ENCODE measurements at places on chromosomes 2 and 18.

- no peak for DNase-seq
These were observed 321.4 kb upstream of the MMADHC start for GRCh38 chr2:149908726-149909683.

- peak; percentile 69 for DNase-seq
These were observed 32.1 kb upstream of the SP3 start for GRCh38 chr2:173997269-173997668.

DNA sequence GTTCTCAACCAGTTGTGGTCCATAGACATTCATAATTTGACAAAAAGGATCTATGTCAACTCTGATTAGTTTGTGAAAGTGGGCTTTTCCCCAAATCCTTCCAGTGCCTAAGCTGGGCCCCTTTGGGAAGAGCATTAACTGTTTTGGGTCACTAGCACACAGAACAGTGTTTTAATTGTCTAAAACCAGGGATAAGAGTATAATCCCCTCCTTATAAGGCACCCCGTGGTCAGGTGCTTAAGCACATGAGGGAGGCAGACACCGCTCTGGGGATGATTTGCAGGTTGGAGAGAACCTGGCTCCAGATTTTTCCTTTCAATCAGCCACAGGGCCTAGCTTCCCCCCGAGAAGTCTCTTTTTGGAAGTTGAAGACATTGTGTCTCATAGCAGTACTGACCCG lies 53.6 kb upstream of the RFX8 start:
- no peak for DNase-seq

GRCh38 chr18:62101321-62101721 lies 85.5 kb downstream of the PIGN start:
- DNase-seq = peak; percentile 8

GRCh38 chr18:34649080-34649479 lies 61.0 kb upstream of the DTNA start:
- no peak for DNase-seq

DNA sequence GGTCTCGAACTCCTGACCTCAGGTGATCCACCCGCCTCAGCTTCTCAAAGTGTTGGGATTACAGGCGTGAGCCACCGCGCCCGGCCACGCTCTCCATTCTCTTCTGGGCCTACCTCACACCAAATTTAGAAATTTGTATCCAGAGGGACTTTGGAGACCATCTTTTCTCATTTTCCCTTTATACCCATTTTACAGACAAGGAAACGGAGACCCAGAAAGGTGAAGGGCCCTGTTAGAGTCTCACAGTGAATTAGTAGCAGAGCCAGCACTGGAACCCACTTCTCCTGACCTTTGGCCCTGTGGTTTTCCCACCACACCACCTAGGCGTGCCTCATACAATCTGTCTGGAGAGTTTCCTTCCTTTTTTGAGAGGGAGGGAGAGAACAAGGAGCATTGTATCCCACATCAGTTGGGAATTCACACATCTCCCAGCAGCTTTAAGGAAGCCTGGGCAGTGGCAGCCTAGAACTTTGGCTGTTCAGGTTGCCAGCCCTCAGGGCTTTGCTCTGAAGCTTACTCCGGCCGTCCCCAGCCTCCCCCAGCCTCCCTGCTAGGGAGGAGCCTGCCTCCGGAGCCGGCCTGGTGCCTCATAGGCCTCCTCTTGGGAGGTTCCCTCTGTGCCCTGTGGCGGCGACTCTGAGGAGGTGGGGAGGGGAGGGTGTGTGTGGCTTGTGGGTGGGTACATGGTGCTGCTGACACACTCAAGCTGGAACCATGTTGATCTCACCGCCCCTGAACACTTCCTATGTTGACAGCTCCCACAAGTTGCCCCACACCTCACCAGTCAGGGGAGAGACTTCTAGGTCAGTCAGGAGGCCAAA lies 13.8 kb downstream of the FOSL2 start:
- DNase-seq = peak; percentile 44

DNA sequence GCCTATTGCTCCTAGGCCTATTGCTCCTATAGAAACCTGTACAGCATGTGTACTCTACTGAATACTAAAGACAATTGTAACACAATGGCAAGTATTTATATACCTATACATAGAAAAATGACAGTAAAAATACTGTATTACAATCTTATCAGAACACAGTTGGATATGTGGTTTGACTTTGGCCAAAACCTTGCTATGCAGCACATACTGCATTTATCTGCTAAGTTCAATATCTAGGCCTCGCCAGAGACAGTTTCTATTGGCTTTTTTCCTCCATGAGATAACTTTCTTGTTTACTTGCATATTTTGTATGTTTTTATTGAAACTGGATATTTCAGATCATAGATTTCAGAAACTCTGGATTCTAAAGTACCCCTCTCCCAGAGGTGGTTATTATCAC lies 19.3 kb upstream of the TMEM87B start:
- DNase-seq = no peak

GRCh38 chr2:145108361-145108778 lies 588.5 kb upstream of the ZEB2 start:
- DNase-seq = no peak

- no peak for DNase-seq
These were observed 19.9 kb upstream of the KCNF1 start for GRCh38 chr2:10891848-10892247.

DNA sequence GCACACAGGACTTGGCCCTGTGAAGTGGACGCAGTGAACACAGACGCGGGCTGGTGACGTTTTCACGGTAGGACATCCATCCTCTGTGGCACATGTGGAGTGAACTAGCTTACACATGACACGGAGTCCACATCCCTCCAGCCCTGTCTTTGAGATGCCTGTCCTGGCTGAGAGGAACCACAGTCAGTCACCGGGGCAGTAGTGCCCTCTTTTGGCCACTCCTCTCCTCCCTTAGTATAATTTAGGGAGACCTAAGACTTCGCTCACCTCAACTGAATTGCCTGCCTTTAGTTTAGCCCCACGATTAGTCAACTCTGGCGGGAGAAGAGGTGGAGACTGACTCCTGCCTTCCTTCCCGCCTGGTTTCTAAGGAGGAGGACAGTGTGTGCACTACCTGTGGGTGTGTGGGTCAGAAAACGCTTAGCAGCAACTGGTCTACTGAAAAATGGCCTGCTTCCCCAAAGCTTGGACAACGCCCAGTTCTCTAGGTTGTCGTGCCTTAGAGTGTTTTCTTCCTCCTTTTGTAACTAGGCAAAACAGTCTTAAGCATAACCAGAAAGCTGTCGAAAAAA lies 70.6 kb downstream of the MBP start:
- no peak for DNase-seq

DNA sequence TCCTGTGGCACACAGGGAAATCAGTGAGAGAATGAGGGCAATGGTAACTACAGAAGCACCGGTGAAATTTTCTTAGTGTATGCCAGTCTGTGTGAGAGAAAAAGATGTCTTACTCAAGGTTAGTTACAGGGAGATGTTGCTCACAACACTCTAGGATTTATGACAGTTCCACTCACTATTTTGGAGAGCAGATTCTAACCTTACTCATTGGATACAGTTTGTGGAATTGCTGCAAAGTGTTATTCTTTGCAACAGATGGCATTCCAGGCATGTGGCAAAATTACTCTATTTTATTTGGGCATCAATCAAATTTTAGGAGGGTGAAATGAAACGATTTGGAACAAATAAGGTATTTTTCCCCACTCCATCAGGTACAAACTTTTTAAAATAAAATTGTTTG lies 449.1 kb downstream of the PIK3C3 start:
- DNase-seq = no peak

- DNase-seq = no peak
These were observed 438.0 kb upstream of the CDH20 start for GRCh38 chr18:60895181-60895580.

GRCh38 chr2:119723186-119723585 lies 36.5 kb upstream of the PTPN4 start:
- DNase-seq = no peak

DNA sequence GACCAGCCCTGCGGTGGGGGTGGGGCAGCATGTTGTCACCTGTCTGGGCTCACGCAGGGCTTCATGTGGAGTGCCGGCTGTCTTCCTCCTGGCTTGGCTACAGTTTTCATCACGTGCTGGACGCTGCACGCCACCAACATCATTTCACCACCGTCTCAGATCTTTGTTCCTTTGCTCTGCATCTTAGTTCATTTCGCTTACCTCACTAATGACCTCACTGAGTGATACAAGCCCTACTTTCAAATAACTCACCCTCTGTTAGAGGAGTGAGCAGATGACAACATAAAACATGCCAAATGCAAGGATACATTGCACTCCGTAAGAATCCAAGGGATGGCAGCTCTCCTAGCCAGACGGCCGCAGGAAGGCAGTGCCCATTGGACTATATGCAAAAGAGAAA lies 527.5 kb downstream of the GALR1 start:
- no peak for DNase-seq

- no peak for DNase-seq
These were observed 6.1 kb downstream of the AFF3 start for GRCh38 chr2:100136310-100136709.

DNA sequence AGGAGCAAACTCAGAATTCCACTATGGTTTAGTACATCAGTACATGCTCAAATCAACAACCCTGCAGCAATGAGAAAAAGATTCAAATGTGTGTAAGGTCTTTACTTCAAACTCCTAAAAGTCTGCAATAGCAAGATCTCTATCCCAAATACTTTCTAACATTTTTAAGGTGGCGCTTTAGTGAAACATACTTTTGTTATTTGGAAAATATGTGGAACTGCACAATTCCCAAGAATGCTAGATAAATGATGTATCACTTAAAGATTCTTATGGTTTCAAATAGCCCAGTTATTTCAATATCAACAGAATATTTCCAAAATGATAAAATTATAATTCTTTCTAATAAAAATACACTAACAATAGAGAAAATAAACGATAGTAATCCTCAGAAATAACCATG lies 227.6 kb upstream of the SMAD7 start:
- no peak for DNase-seq

DNA sequence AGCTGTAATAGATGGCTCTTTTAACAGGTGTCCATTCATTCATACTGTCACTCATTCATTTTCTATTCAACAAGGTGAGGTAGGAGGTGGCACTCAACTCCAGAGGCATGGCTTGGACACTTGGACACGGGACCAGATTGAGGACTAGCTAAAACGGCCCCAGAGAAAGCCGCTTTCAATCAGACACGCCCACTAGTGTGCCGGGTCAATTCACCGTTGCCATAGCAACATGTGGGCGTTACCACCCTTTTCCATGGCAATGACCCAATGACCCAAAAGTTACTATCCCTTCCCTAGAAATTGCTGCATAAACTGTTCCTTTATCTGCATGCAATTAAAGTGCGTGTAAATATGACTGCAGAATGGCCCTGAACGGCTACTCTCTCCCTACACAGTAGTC lies 49.2 kb upstream of the LGALSL start:
- DNase-seq = peak; percentile 26

DNA sequence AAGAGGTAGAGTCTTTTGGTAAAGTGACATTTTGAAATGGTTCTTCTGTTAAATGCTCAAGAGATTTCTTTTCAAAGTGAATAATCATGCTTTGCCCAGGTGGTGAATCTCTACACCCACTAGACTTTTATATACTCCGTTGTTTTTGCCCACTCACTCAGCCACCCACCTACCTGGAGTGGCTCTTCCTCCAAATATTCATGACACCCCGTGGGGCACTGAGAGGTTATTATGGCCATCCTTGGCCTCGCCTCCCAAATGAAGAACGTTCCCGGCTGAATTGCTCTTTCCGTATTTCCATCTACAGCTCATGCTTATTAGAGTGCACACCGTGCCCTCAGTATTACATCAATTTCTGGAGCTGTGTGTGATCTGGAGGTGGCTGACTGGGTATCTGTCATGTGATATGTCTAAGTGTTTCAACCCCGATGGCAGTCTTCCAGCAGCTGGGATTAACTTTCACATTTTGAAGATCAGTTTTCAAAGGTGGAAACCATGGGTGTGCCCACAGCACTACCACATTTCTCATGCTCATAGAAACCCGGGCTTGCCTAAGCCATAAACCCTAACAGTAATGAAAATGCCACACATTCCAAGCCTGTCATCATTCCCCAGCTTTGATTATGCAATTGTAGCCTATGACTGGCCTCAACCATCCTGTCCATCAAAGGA lies 406.6 kb upstream of the MMADHC start:
- peak; percentile 72 for DNase-seq

DNA sequence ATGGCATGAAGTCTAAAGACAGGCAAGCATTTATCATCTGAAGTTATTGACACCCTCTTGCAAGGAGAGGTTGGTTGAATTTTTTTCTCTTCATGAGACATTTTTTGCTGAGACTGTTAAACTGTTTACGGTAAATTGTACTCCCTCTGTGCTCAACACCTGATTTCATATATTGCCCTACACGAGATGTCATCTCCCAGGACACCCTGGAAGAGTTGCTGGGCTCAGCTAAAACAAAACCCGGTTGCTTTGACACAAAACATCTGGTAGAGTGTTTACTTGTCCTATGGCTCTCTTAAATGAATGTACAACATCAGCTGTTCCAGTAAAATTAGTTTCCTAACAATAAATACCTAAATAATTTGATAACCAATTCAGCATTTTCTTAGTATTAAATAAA lies 533.8 kb downstream of the SOCS6 start:
- DNase-seq = no peak

- peak; percentile 25 for DNase-seq
These were observed 253.9 kb downstream of the AGAP1 start for GRCh38 chr2:235747786-235748091.

DNA sequence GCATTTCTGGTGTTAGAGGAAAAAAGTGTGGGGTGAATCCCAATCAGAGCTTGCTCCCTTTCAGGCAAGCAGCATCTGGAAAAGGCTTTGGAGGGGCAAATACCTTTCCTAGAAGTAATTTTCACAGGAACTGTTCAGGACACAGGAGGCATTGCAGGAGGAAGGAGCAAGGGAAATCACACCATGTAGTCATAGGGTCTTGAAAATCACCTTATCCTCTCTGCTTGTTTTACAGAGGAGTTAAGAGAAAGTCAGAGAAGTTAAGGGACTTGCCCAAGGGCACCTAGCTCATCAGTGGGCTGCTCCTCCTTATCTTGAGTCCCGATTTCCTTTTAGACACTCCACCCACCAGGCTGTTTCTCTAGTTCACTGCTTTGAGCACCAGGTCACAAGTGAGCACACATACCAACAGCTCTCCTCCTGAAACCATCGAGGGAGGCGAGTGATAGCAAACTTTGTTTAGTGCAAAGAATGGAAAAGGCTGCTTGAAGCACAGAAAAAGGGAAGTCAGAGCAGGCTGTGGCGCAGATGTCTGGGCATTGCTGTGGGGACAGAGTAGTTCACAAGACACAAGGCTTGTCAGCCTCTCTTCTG lies 89.2 kb upstream of the CXCR4 start:
- DNase-seq = no peak

- DNase-seq = peak; percentile 87
These were observed 393.9 kb upstream of the SLC14A2 start for GRCh38 chr18:45221363-45221762.
